NCI-H774 (cell line): ENCODE measurements at places on chromosomes 6 and 20.
A peak's percentile ranks its signal among the peaks of the same experiment; 100 is the strongest.

- DNase-seq: no peak
Observed at GRCh38 chr6:37704066-37704465, 6.4 kb upstream of the MDGA1 start.

DNA sequence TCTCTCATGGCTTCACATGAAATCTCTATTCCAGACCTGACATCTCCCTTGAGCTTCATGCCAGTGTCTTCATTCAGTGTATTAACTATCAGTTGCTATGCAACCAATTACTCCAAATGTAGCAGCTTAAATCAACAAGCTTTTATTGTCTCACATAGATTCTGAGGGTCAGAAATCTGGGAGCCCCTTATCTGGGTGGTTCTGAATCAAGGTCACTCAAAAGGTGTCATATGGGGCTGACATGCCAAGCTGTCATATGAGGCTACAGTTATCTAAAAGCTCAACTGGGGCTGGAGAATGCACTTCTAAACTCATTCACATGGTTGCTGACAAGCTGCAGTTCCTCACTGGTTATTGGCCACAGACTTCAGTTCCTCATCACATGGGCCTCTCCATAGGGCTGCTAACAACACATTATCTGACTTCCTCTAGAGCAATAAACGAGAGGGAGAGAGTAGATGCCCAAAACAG lies 7.3 kb upstream of the CGA start:
- DNase-seq: peak; percentile 25

- DNase-seq: no peak
Observed at GRCh38 chr20:21104466-21104761, 1.7 kb downstream of the LINC00237 start.

GRCh38 chr20:46398963-46399362 lies 7.5 kb downstream of the ELMO2 start:
- DNase-seq: no peak

- peak; percentile 50 for DNase-seq
Observed at GRCh38 chr6:43075670-43076463, at the start of gene PTK7. Gene PTK7 (plus strand): TSS chr6:43076314. CDS start chr6:43076489, 175 bp downstream.

DNA sequence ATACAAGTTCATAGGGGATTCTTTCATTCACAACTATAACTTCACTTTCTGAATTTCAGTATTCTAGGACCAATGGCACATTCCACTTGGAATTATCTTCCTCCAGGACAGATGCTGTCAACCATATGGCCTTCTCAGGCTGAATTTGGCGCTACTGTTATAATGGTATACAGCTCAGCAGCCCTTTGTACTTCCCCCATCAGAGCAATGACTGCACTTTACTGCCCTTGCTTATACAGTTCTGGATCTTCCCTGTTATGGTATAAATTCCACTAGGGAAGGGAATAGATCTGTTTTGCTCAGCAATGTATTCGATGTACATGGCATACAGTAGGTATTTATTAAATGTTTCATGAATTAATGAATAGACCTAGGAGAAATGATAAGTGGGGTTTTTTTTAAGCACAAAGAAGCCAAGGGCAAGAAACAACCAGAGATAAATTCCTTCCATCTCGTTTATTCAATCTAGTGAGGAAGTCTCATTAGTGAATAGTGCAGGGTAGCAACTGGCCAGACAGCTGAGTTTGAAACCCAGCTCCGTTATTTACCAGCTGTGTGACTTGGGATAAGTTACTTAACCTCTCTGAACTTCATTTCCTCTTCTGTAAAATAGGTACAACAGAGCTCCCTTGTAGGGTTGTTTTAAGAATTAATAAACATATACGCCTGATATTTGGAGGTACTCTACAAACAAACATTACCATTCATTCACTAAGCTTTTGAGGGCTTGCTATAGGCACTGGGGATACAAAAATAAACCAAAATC lies 97.1 kb upstream of the PRDM1 start:
- DNase-seq: no peak

DNA sequence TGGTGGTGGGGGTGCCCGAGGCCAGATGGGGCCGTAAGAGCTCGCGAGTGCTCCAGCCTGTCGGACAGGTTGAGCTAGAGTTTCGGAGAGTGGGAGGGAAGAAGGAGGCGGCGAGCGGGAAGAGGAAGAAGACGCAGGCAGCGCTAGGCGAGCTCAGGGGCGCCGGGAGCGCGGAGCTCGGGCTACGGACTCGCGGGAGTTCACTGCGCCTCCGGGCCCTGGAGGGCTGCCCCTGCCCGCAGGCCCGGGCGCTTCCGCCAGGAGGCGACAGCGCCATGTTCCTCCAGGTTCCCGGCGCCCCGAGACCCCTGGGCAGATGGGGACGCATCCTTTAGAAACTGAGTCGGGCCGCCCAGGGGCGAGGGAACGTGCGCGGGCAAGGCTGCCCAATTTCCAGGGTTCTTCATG lies 984 bp downstream of the TFAP2C start:
- no peak for DNase-seq
